Activated naive CD4-positive, alpha-beta T cell treated with anti-CD3 and anti-CD28 coated beads, Interleukin-2, amount 50 U/mL, for 72 hours (primary cell): ENCODE measurements at places on chromosomes 1 and 21.

- DNase-seq: no peak
Measured at GRCh38 chr1:225942574-225942973, 1.6 kb upstream of the LEFTY2 start.

GRCh38 chr1:27609210-27609555, 5.2 kb upstream of the AHDC1 start:
- DNase-seq: no peak

GRCh38 chr1:181704546-181704945, 221.2 kb downstream of the CACNA1E start:
- no peak for DNase-seq

DNA sequence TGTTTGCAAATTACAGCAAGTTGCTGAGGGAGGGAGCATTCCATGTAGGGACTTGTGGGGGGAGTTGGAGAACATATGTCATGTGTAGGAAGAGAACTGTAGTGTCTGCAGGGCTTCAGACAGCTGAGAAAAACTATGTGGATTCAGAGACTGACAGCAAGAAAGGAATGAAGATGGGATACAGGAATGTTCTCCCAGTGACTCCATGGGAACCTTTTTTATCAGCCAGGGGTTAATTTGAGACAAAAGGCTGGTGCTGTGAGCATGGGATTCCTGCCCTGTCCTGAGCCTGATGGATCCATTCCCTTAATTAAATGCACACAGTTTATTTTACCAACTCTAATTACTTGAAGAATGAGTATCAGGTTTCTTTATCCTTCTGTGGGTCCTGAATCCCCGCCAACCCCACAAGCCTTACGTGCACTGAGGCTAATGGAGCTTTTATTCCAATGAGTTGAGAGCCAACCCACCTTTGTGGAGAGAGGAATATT, 26.5 kb upstream of the PLXNA2 start:
- DNase-seq: no peak

DNA sequence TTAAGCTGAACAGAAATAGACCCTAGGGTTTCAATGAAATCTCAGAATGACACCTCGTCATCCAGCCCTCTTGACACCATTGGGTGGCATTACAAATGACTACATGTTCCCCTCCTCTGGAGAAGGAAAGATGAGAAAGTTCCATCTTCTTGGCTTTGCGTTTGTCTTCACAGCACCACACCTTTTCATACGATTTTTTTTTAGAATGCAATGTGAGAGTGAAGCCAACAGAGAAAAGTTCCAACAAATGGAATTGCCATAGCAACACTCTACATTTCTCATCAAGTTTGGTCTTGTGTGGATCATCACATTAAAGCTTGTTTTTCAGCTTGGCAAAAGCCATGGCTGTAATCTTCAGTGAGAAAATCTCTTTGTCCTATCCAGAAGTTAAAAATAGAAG, 183.4 kb upstream of the SNX7 start:
- DNase-seq: no peak

GRCh38 chr1:33656467-33657005, 184.1 kb downstream of the ZSCAN20 start:
- DNase-seq: no peak
